T-helper 2 cell treated with Interferon-gamma antibody and Interleukin-4, amounts not matched to agents 5 μg/mL and 100 μg/mL, for 36 hours (primary cell): ENCODE measurements at places on chromosomes 4 and X.

GRCh38 chr4:156280686-156281085 lies 327.0 kb upstream of the CTSO start:
- DNase-seq = no peak

DNA sequence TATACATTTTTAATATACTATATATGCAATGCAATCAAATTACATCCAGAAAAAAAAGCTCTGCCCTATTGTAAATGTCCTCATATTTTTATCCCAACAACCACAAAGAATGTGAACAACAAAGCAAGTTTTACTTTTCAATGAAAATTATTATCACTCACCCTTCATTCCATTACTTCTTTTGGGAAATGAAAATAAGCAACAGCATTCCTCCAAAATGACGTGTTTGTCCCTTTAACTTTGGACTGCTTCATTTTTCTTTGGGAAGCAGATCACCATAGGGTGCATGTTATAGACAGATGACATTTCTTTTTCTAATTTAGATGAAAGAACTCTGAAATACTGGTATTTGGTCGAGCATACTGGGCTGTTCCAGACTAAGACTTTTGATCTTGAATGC lies 667.1 kb upstream of the BOD1L1 start:
- no peak for DNase-seq

DNA sequence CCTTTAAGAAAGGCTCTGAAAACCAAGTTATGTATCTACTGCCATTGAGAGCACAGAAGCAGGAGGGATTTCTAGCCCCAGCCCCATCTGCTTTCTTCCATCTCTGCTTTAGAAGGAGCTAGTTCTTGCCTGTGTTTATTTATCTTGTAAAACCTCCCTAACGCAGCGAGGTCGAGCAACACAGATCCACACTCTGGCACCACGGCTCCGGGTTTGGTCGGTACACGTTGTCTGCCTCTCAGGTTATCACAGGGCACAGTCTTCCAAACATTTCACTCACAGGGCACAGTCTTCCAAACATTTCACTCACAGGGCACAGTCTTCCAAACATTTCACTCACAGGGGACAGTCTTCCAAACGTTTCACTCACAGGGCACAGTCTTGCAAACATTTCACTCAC lies 69.7 kb upstream of the TLR3 start:
- no peak for DNase-seq

GRCh38 chr4:112775801-112776200 lies 138.9 kb downstream of the LARP7 start:
- no peak for DNase-seq

GRCh38 chr4:1191621-1192020 lies 19.2 kb upstream of the SPON2 start:
- DNase-seq = no peak

- DNase-seq = no peak
These were observed 38.8 kb upstream of the MAD2L1 start for GRCh38 chr4:120105472-120105871.

GRCh38 chr4:19905024-19905423 lies 346.7 kb upstream of the SLIT2 start:
- DNase-seq = no peak

- DNase-seq = peak; percentile 7
These were observed 434.3 kb upstream of the RASGEF1B start for GRCh38 chr4:81905971-81906370.

GRCh38 chr4:159143687-159144086 lies 40.8 kb downstream of the RAPGEF2 start:
- DNase-seq = no peak
